ENCODE measurements at places on chromosomes 4 and X.

DNA sequence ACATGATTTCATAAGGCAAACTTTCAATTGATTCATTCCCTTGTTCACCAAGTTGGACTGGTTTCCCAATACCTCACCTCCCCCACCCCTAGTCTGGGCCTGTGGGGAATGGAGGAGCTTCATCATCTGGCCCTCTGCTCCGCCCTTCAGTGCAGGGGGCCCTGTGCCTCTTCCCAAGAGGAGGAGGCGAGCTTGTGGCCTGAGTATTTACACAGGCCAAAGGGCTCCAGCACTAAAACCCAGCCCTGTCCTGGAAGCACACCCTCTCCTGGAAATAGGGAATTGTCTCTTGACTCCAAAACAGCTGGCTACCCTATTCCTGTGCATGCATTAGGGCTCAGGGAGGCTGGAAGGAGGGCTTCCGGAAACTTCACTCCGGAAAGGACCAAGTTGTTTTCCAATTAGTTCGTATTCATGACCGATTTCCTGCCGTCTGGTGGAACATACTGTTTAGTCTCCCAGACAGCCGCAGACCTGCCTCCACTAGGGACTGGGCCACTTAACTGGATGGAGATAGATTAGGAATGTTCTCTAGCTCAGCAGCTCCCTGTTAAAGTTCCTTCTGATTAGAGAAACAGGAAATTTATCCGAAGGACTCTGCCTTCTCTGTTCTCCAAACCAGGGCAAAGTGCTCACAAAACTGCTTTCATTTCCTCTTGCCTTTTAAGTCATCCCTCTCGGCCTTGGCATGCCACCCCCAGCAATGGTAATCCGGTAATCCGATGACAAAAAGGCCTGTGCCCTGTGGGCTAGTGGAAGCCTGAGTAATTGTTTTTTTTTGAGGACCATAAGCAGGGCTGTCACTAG, 5.8 kb downstream of the SRPX2 start:
- DNase-seq, result no peak

DNA sequence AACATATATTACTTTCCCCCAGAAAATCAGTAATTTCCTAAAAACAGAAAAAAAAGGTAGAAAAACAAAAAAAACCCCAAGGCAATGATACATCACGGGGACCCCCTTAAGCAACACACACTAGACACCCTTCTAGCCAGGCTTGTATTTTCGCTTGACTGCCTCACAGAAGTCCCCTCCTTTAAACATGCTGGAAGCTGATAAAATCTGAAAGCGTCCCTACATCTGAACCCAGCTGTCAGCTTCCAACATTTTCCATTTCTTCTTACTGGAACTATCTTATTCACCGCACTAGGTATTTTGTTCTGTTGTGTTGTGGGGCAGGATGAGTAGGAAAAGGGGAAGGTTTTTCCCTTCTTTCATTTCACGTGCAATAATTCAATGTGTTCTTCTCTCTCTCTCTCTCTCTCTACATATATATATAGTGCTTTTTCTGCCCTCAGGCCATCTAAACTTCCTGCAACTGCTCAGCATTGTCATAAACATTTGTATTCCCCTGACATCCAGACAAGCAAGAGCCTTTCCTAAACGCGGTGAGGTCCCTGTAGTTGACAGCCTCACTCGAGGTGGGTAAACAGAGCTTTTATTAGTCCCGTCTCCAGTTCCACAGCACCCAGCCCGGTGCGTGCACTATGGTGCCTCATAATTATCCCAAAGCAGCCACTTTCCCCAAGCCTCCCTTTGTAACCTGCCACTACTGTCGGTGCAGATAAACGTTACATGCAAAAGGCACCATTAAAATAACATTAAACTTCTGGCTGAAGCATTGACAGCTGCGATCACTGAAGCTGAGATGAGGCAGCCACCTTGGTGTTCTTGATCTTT, 82.5 kb downstream of the GATB start:
- no peak for DNase-seq

DNA sequence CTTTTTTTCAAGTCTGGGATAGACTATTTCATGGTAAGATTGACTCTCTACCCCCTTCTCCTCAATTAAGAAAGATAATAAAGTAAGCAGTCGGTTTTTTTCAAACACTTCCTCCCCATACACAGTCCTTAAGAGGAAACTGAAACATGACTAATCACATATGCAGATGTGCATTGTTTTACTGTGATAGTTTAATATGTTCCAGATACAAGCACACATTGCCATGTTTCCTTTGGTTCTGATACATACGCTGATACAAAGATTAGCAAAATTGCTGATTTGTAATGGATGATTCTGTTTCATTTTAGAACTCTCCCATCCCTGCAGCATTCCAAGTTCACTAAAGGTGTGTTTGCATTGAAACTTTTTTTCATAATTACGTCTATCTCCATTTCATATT, 76.1 kb downstream of the FBXO8 start:
- no peak for DNase-seq

DNA sequence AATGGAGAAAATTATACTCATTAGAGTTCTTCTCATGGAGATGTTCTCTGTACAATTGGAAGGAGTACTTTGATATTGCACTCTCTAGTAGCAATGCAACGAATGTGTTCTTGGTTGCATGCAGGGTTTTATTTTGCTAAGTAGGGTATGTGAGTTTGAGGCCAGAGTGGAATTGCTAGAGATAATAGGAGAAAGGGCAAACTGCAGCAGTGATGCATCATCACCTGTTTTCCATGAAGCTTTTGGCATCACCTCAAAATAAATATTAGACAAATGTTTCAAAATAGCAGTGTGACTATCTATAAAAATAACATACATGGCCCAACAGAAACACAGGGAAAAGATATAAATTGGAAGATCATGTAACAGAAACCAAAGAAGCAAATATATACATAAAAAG, 93.3 kb downstream of the TIGD2 start:
- DNase-seq, result no peak

DNA sequence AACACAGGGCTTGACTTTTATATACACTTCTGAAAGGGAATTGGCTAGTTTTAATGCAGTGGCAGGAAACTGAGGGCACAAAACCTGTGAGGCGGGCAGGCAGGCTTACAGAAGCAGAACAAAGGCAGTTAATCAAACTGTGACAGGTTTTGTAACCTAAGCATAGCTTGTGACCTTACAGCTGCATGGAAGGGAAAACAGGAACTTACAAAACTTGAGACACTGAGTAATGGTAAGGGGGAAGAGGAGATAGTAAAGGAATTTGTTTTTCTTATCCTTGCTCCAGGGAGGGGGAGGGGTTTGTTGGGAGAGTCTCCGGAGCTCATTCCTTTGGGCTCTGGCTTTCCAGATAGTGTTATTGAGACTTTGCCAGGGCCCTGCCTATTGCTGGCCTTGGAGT, 55.6 kb downstream of the SLITRK4 start:
- DNase-seq, result no peak

GRCh38 chrX:28585767-28586166, 1.5 kb upstream of the IL1RAPL1 start:
- no peak for DNase-seq

DNA sequence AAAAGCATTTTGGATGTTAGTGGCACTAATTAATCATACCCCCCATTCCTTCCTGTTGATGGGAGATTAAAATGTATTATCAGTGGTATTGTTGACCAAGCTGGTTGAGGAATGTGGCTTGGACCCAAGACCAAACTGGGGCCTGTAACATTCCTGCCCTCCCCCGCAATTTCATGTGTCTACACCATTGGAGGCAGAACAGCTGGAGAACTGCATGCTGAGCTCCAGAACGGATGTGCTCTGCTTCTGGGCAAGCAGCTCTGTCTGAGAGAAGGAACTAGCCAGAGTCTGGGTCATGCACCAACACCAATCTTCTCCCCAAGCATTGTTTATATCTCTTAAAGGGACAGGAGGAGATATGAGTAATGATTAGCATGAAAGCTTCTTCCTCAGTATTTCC, 185.5 kb downstream of the CEP135 start:
- DNase-seq, result no peak

DNA sequence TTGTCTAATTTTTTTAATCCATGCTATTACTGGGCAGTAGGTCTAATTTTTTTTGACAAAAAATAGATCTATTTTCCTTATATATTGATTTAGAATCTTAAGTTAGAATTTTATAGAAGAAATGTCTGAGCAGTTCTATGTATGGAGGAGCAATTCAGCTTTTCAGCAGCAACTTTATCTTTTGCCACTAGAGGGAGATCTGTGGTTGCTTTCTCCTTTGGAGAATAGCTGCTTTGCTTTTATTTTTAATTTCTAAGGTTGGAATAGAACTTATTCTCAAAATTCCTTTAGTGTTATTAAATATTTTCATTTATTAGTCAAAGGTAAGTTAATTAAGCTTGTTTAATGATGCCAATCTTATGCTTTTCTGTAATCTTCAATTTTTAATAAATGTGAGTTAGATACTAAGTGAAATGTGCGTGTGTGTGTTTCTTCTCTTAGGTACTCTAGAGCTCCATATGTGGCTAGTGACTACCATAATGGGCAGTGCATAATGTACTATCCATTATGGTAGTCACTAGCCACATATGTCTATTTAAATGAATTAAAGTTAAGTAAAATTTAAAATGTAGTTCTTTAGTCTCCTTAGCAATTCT, 29.3 kb downstream of the FAM199X start:
- no peak for DNase-seq

GRCh38 chr4:175373031-175373430, 439.0 kb downstream of the GPM6A start:
- DNase-seq, result no peak

DNA sequence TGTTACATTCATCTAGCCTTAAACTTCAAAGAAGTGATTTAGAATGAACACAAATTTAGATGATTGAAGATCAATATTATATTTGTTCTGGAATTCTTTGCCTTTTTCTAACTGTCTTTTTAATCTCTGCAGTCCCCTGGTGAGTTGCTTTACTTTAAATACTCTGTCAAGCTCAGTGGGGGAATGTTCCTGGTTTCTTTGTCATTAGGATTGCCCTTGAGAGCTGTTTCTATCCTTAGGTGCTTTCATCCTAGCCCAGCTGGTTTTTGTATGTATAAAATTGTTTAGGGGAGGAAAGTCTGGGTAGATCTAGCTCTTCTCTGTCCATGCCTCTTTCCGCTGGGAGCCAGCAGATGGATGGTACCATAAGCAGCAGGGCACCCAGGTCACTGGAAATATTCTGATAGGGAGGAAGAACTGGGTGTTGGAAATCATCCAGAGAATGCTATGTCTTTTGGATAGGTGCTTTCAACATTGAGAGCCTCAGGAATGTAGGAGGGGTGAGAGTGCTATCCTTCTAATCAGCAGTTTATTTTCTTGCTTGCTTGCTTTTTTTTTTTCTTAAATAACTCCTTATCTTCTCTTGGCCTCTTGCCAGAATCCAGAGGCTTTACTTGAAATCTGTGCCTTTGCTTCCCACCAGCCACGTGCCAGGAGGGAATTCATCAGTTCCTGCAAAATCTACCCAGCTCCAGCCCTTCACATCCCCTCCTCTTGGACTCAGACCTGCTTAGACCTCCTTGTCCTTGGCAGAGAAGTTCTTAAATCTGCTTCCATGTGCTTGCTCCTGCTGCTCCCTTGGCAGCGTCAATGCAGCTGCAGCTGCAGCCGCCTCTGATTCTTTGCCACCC, 215.3 kb upstream of the ANXA3 start:
- no peak for DNase-seq

DNA sequence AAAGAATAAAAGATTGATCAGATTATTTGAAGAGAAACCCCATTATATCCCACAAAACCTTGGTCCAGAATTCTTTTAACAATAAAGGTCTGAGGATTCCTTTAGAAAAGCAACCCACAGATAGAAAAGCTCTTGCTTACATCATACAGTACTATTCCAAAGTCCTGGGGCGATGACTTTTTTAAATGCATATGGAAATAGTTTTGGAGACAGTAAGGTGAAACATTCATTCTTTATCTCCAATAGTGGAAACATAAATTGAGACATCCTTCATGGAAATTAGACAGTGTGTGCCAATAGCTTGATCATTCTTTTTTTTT, 85.7 kb upstream of the UCP1 start:
- DNase-seq, result no peak

DNA sequence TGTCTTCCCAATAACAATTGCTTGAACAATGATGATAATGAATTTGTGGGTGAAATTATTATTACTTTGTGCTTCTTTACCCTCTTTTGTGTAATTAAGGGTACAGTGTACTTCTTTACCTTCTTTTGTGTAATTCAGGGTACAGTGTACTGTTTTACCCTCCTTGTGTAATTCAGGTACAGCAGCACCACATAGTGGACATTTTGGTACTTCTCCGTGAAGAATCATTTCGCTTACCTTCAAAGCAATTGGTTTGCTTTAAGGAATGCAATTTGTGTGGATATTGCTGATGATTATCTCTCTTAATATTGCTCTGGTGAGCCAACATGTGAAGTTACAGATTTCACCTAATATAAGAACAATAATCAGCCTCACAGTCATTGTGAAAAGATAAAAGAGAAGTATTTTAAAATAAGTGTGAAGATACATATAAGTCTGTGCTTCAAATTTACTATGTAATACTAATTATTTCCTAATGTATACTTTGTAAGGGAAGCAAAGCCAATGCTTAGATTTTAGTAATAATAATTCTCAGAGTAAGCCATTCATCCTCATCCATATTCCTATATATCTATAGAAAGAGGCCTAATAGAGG, 27.2 kb upstream of the SEC24B start:
- no peak for DNase-seq

- no peak for DNase-seq
These were observed 58.8 kb downstream of the FRMPD4 start for GRCh38 chrX:12197030-12197429.

DNA sequence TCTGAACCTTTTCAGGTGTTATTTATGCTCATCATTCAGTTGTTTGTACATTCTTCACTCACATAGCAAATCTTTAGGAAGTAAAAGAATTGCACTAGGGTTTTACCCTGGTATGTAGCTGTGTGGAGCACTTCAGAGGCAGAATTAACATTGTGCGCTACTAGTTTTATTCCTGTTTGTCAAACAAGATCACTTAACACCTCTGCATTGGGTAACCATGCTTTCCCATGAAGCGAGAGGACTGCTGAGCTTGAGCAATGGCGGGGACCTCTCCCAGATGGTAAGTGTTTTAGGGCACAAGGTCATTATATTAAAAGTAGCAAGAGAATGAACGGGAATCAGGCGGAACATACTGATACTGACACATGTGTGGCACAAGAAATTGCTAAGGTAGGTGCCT, 59.2 kb downstream of the SHROOM3 start:
- DNase-seq, result no peak
